CD8-positive, alpha-beta memory T cell (primary cell): ENCODE measurements at places on chromosomes 5 and 9.

DNA sequence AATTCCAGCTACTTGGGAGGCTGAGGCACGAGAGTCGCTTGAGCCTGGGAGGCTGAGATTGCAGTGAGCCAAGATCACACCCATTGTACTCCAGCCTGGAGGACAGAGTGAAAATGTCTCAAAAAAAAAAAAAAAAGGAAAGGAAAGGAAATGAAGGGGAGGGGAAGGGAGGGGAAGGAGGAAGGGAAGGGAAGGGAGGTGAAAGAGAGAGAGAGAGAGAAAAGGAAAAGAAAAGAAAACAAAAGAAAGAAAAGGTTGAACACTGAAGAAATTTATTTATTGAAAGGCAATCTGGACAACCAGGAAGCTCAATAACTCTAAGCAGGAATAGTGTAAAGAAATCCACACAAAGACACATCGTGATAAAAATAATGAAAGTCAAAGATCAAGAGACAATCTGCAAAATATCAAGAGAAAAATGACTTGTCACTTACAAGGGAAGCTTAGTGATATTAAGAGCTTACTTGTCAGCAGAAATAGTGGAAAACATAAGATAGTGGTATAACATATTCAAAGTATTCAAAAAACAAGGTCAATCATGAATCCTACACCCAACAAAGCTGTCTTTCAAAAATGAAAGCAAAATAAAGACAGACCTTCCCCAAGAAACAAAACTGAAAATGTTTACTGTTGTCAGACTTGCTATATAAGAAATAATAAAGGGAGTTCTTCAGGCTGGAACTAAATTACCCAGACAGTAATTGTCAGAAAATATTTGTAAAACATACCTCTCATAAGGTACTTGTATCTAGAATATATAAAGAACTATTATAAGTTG, 10.9 kb upstream of the RIMOC1 start:
- no peaks in the 10 kb centered on the region for H3K36me3 ChIP-seq
- H3K4me1 ChIP-seq = no peaks in the 10 kb centered on the region
- DNase-seq = no peak
- no peak overlapping the region for H3K27ac ChIP-seq
- no peak overlapping the region for H3K4me3 ChIP-seq

GRCh38 chr5:89064736-89065135, 181.8 kb upstream of the MEF2C start:
- H3K4me1 ChIP-seq = no peaks in the 10 kb centered on the region
- H3K27me3 ChIP-seq = no peaks in the 10 kb centered on the region
- no peaks in the 10 kb centered on the region for H3K36me3 ChIP-seq
- H3K4me3 ChIP-seq = no peak overlapping the region

DNA sequence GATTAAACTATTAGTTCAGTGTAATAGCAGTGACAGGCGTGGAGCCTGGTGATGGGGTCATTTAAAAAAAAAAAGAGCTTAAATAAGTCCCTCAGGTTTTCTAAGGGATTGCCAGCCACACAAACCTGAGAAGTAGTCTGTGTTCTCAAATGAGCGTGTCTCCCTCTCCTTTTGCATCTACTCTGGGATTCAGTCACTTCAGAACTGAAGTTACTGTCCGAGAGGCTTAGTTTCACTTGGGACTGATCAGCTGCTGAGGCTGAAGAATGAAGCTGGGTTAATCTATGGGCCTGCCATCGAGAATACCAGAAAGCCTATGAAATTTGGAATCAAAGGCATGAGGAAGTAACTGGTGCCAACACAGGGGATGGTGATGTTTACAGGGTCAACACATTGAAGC, 310.1 kb downstream of the ADAMTS6 start:
- no peak overlapping the region for H3K27ac ChIP-seq
- no peak for DNase-seq
- H3K4me3 ChIP-seq = no peak overlapping the region
- no peaks in the 10 kb centered on the region for H3K36me3 ChIP-seq
- no peaks in the 10 kb centered on the region for H3K27me3 ChIP-seq

DNA sequence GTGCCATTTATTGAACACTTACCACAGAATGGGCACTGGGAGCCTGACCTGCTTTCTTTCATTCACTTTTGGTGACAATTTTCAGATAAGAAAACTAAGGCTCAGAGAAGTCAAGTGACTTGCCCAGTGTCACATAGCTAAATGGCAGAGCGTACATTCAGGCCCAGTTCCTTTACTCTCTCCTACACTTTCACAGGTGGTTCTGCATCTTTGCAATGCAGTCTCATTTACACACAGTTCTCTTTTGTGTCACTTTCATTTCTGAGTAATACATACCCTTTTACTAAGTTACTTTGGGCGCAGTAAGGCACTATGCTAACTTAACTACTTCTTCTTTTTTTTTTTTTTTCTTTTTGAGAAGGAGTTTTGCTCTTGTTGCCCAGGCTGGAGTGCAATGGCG, 8.3 kb downstream of the NFIL3 start:
- no peak overlapping the region for H3K27ac ChIP-seq
- no peaks in the 10 kb centered on the region for H3K36me3 ChIP-seq
- no peaks in the 10 kb centered on the region for H3K27me3 ChIP-seq
- no peak overlapping the region for H3K4me3 ChIP-seq
- H3K4me1 ChIP-seq = no peaks in the 10 kb centered on the region

- no peak for DNase-seq
- H3K4me1 ChIP-seq = no peaks in the 10 kb centered on the region
- no peak overlapping the region for H3K27ac ChIP-seq
- H3K36me3 ChIP-seq = no peaks in the 10 kb centered on the region
- H3K27me3 ChIP-seq = no peaks in the 10 kb centered on the region
- H3K4me3 ChIP-seq = no peak overlapping the region
These were observed 420.8 kb upstream of the IRX4 start for GRCh38 chr5:2303431-2304100.

DNA sequence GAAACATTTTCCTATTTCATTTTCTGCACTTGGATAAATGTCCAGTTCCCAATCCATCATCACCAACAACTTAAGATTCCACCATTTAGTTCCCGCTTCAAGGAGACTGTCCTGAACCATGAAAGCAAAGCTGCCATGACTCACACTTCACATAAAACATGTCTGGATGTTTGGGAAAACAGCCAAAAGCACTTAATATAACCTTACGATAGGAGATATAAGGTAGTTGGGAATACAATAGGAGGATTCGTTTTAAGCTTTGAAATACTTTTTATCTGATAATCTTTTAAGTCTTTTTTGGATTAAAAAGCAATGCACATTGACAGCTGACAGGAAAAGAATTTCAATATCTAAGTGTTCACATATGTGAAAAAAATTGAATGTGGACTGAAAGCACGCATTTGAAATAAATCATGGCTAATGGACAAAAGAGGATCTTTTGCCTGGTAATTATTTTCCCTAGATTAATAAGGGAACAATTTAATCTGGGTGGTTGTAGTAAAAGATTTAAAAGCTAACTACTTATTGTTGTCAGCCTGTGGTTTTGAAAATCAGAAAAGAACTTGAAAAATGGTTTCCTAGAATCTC, 17.3 kb upstream of the TGFBI start:
- no peak overlapping the region for H3K27ac ChIP-seq
- no peak for DNase-seq
- H3K36me3 ChIP-seq = no peaks in the 10 kb centered on the region

DNA sequence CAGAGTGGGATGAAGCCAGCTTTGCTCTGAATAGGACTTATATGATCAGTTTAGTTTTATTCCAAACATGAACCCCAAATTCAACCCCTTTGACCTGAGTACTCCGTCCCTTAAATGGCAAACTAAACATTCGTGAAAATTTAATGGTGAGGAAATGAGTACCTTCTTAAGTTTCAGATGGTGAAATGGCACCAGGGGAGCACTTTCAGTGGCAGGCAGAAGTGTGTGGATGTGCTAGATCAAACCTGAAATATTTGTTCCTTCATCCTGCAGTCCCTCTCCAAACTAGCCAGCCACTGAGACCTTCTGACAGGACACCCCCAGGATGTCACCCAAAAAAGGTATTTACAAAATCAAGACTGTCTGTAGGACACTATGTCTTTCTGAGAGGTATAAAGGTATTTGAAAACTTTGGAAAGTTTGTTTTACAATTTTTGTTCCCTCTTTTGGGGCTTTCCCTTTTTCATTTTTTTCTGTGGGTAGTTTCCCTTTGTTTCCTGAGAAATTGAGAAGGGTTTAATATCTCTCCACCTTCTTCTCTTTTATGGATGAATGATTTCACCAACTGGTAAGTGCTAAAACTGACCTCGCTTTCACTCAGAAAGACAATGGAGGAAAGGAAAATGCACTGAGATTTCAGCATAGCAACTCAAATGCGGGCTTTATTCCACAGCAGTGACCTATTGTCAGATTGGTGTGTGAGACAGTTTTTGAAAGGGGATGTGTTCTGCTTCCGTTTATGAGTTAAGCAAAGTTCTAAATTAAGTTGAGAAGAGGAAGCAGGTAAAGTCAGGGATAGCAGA, 127.1 kb downstream of the TMC1 start:
- H3K4me3 ChIP-seq = no peak overlapping the region
- no peak for DNase-seq
- no peaks in the 10 kb centered on the region for H3K27me3 ChIP-seq
- H3K4me1 ChIP-seq = no peaks in the 10 kb centered on the region
- H3K27ac ChIP-seq = no peak overlapping the region

DNA sequence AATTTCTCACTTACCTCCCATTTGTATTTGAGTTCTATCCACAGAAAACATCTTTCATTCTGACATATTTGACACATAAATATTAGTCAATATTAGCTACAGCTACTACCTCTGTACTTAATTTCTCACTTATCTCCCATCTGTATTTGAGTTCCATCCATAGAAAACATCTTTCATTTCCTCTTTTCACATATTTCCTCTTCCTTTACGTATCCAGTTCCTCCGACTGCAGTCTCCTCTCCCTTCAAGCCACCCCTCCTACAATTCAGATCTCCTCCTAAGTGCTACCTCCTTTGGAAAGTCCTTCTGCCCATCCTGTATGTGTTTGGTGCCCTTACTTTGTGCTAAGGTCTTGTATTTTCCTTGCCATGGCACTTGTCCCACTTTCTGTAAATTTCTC, 1.6 kb downstream of the SREK1IP1 start:
- DNase-seq = no peak
- no peaks in the 10 kb centered on the region for H3K36me3 ChIP-seq
- peaks cover 34% of the 10 kb centered on the region for H3K4me1 ChIP-seq
- H3K27ac ChIP-seq = no peak overlapping the region
- no peaks in the 10 kb centered on the region for H3K27me3 ChIP-seq

DNA sequence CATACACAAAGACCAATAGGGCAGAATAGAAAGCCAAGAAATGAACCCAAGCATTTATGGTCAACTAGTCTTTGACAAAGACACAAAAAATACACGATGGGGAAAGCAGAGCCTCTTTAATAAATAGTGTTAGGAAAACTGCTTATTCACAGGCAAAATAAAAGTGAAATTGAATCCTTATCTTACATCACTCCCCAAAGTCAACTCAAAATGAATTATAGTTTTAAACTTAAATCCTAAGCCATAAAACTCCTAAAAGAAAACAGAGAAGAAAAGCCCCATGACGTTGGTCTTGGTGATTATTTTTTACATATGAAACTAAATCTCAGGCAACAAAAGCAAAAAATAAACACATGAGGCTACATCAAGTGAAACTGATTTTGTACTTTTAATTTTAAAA, 46.8 kb downstream of the CHSY3 start:
- no peak overlapping the region for H3K4me3 ChIP-seq
- no peaks in the 10 kb centered on the region for H3K27me3 ChIP-seq
- no peaks in the 10 kb centered on the region for H3K4me1 ChIP-seq
- no peak for DNase-seq

DNA sequence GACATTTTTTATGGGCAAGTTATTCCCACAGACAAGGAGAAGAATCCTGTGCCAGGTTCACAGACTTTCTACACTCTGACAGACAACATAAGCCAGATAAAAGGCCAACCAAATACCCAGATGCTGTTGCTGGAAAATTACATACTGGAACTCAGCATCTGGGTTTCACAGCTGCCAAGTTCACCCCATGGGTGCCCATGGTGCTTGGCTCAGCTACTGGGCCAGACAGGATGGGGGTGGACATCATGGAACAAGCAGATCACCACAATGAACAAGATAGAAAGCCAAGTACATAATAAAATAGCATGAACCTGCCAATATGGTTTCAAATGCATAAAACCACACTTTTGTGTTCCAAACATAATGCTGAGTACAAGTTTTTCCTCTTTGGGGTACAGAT, 999.8 kb downstream of the NR2F1-AS1 start:
- no peaks in the 10 kb centered on the region for H3K4me1 ChIP-seq
- no peaks in the 10 kb centered on the region for H3K36me3 ChIP-seq
- DNase-seq = no peak

DNA sequence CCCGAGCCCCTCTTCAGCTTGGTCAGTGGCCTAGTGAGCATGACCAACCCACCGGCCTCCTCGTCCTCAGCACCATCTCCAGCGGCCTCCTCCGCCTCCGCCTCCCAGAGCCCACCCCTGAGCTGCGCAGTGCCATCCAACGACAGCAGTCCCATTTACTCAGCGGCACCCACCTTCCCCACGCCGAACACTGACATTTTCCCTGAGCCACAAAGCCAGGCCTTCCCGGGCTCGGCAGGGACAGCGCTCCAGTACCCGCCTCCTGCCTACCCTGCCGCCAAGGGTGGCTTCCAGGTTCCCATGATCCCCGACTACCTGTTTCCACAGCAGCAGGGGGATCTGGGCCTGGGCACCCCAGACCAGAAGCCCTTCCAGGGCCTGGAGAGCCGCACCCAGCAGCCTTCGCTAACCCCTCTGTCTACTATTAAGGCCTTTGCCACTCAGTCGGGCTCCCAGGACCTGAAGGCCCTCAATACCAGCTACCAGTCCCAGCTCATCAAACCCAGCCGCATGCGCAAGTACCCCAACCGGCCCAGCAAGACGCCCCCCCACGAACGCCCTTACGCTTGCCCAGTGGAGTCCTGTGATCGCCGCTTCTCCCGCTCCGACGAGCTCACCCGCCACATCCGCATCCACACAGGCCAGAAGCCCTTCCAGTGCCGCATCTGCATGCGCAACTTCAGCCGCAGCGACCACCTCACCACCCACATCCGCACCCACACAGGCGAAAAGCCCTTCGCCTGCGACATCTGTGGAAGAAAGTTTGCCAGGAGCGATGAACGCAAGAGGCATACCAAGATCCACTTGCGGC, 1.8 kb downstream of the EGR1 start:
- H3K4me1 ChIP-seq = peaks cover 26% of the 10 kb centered on the region
- H3K27ac ChIP-seq = no peak overlapping the region
- DNase-seq = no peak
- no peaks in the 10 kb centered on the region for H3K27me3 ChIP-seq

DNA sequence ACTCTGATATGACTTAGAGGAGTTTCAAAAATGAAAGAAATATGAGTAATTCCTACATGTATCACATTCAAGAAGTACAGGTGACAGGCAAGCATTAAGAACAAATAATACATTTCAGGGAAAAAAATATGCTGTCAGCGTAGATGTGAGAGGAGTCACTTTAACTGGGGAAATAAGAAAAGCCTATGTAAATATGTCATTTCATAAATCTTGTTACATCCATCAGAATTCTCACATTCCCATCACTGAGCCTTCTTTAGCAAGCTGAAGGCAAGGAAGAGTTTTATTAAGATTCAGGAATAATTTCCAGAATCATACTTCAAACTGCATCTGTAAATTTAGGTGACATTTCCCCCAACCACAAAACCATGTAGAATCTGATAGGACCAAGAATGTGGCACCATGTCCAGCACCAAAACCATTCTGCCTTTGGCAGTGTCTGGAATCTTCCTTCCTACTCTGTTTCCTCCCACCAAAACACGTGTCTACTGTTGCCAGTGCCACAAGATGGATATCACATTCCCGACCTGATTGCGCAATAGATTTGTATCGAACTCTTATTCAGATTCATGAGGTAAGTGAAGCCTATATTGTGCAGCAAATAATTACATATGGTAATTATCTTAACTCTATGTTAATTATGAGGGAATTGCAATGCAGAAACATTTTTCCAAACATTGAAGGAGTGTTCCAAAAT, 690.9 kb downstream of the ISL1 start:
- no peak overlapping the region for H3K4me3 ChIP-seq
- no peak for DNase-seq
- no peaks in the 10 kb centered on the region for H3K36me3 ChIP-seq
- H3K27me3 ChIP-seq = no peaks in the 10 kb centered on the region
- no peak overlapping the region for H3K27ac ChIP-seq
- H3K4me1 ChIP-seq = no peaks in the 10 kb centered on the region
